Activated T-cell treated with anti-CD3 and anti-CD28 coated beads for 24 hours (primary cell): ENCODE measurements at places on chromosomes 12 and 14.

- no peak for DNase-seq
Observed at GRCh38 chr14:96634896-96635295, 132.7 kb downstream of the PAPOLA start.

DNA sequence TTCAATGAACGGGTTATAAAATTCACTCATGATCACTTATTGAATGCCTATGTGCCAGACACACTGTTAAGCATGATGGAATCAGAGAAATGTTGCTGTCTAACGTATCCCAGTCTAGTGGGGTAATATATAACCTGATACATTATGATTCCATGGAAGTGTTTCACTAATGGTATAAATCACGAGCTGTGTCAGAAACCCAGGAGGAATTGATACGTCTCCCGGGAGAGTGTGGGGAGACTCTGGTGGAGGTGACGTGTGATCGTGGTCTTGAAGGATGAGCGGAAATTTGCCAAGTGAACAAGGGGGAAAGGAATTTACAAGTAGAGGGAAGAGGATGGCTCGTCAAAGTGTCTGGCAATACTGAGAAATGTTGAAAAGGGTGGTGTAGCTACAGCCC is 26.5 kb downstream of the MANSC1 start:
- DNase-seq, result no peak

DNA sequence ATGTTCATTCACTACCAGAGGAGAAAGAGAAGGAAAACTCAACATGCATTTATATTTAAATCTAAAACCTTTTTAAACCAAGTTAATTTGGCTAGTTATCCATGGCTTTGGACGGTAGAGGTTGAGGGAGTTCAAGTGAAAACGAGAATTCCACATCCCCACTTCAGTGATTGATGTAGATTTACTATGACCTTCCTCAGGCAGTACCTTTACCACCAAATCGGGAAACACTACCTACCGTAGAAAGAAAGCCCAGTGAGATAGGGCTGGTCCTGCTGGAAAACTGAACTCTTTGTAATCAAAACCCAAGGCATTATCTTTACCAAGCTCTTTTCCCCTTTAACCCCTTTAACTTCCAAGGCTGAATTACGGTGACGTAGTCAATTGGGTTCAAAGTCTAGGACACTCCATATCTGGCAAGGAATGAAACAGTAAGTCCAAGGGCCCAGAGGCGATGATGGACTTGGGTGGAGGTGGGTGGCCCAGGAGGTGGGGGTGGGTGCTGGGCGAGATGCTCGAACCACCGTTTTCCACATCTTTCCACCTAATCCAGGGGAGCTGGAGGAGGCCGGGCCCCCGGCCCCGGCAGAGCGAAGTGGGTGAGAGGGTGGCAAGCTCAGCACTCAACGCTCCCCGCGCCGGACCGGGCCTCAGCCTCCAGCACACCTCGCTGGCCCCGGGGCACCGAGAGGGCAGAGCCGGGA is 618 bp downstream of the SEC23A start:
- no peak for DNase-seq

GRCh38 chr12:131458048-131458374 is 252.9 kb upstream of the SFSWAP start:
- no peak for DNase-seq

- DNase-seq, result no peak
Observed at GRCh38 chr14:95920769-95921438, 44.3 kb downstream of the TUNAR start.

- DNase-seq, result no peak
Observed at GRCh38 chr12:108948367-108948766, 68.5 kb downstream of the DAO start.

- DNase-seq, result no peak
Observed at GRCh38 chr12:49863946-49864797, 21.3 kb upstream of the BCDIN3D start.

GRCh38 chr12:88922816-88923215 is 342.5 kb upstream of the KITLG start:
- DNase-seq, result no peak

DNA sequence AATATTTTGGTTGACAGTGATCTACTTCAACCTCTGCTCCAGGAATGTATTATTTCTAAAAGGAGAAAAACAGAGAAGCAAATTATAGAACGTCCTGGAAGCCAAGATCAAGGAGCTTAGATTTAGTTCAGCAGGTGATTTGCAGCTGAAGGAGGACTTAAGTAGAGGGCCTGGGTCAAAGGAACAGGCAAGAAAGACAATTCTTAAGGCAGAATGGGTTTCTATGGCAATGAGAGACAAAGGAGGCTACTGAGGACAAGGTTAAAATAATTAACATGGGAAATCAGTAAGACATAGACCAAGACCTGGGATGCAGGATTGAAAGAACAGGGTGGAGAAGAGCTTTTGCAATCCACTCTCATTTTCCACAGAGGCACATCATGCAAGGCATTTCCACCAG is 2.4 kb upstream of the SNW1 start:
- no peak for DNase-seq

DNA sequence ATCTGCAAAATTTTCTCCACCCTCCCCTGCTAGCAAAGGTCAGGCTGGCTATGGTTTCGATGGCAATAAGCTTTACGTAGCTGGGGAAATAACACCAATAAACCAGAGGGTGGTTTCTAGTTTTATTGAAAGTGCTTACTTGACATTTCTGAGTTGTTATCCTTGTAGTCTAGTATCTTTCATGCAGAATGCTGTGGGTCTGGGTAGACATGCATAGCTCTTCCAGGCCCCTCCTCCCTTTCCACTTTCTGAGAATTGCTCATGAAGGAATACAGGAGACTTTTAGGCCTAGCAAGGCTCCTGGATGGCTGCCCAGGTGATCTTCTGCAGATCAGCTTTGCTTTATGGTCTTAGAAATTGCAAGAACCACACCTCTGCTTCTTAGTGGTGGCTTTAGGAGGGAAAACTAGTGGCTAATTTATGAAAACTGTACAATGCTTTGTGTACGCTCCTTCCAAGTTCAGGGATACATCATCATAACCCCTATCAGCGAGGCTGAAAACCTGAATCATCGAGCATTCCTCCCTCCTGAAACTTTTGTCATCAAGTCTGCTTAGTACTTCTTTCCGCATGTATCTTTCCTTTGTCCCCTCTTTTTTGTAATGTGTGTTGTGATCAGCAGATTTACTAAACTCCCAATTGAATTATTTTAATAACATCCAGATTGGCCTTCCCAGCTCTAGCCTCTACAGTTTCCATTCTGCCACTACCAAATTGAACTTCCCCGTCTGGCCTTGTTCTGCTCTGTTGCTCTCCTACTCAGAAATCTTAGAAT is 473.0 kb downstream of the RAD51B start:
- DNase-seq, result no peak

GRCh38 chr12:126218697-126219096 is 1153.5 kb downstream of the AACS start:
- DNase-seq, result no peak

DNA sequence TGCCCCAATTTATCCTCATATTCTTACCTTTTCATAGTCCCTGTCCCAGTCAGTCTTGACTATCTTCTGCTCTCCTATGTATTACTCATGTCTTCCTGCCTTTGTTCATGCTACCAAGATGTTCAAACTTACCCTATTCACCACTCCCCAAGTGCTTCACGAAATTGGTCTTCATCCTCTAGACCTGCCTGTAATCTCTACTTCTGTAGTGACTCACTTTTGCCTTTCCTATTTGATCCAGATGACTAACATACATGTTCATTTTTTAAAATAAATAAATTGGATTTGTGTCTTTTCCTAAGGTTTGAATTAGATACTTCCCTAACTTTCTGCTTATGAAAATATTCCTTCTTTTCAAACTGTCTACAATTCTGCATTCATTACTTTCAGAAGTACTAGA is 107.7 kb upstream of the PPM1H start:
- DNase-seq, result no peak

GRCh38 chr14:21524575-21525490 is 1.3 kb downstream of the SALL2 start:
- DNase-seq, result no peak

GRCh38 chr12:99600388-99600787 is 47.2 kb upstream of the GARIN6 start:
- no peak for DNase-seq

DNA sequence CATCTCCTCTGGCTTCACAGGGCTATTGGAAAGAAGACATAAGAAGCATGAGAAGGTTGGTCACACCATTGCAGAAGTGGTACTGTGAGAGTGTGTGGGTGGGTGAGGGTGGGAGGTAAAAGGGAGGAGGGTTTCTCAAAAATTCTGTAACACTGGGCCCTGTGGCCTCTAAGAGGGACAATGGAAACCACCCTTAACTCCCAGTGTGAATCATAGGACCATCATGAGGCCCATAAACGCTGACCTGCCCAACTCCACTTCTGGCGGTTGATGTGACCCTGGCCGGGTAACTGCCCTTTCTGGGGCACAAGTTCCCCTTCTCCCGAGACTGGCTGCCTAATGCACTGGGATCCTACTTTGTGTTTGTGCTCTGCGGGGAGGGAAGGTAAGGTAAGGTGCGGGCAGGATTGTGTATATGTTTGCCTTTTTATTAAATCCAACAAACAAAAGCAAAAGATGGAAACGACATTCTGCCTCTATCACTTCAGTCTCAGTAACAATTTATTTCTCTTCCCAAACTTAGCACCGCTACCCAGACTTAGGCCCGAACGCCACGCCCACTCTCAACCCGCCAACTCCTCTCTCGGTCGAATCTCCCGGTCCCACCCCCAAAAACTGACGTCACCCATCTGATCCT is 551 bp downstream of the METTL1 start:
- DNase-seq, result peak; percentile 91

DNA sequence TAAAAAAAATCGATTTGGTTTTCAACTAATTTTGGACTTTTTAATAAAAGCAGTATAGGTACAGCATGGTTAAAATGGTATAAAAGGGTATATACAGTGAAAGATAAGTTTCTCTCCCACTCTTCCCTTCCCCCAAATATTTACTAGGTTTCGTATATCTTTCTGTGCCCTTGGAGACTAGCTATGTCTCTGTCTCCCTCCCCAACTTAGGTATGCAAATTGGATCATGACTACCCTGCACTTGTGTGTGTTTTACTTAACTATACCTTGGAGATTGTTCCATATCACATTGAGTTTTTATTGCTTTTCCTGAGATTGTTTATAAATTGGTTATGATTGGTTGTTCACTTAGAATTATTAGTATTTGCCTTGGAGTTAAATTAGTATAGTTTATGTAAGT is 19.4 kb downstream of the AEBP2 start:
- DNase-seq, result no peak

- no peak for DNase-seq
Observed at GRCh38 chr12:26798640-26799039, 34.4 kb downstream of the ITPR2 start.
